ENCODE measurements at places on chromosomes 12 and 14.
A peak's percentile ranks its signal among the peaks of the same experiment; 100 is the strongest.

GRCh38 chr12:130849561-130850417 is 10.7 kb upstream of the STX2 start:
- no peak for DNase-seq

GRCh38 chr14:56131004-56131864 is 13.0 kb downstream of the PELI2 start:
- DNase-seq: no peak

DNA sequence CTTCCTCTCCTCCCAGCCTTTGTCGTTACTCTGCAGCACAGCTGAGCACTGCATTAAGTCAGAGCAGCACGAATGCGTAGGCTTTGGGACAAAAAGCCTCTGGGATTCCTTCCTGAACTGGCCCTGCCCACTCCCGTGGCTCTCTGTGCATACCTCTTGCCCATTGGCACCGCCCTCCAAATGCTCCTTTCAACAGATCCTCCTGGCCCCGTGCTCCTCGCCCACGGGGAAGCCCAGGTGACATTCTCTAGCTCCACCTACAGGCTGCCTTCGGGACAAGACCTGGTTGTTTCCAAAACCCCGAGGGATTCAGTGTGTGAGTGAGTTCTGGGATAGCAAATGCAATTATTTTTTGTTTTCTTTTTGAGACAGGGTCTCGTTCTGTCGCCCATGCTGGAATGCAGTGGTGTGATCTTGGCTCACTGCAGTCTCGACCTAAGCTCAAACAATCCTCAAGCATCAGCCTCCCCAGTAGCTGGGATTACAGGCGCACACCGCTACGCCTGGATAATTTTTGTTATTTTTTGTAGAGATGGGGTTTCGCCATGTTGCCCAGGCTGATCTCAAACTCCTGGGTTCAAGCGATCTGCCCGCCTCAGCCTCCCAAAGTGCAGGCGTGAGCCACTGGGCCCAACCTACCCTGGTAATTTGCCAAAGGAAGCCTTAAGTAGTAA is 17.9 kb upstream of the TDRD9 start:
- DNase-seq: peak; percentile 3

DNA sequence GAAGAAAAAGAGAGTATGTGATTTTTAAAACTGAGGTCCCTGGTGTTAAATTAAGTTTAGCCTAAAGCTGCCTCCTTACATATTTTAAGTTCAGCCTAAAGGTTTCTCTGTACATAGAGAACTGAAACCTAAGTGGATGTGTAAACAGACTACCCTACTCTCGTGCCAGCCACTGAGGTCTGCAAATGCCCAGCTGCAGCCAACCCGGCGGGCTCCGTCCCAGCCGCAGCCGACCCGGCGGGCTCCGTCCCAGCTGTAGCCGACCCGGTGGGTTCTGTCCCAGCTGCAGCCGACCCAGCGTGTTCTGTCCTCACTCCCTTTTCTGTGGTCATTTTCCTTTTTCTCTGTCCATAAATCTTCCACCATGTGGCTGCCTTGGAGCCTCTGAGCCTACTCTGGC is 97.2 kb upstream of the SFSWAP start:
- DNase-seq: no peak

DNA sequence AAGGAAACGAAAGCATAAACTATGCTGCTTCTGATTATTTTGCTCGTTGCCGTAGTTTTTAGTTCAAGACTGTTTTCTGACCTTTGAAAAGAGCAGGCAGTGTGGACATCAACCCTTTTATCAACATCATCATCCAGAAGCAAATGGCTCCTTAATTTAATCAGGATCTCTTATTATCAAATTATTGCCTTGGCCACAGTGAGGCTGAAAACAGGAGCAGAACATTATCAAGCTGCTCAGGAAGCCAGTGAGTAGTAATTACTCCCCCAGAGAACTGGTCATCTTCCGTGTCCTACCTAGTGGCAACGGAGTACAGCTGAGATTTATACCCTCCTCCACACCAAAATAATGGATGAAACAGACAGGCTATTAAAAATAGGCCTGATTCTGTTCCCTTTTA is 2.2 kb upstream of the DIABLO start:
- DNase-seq: no peak

DNA sequence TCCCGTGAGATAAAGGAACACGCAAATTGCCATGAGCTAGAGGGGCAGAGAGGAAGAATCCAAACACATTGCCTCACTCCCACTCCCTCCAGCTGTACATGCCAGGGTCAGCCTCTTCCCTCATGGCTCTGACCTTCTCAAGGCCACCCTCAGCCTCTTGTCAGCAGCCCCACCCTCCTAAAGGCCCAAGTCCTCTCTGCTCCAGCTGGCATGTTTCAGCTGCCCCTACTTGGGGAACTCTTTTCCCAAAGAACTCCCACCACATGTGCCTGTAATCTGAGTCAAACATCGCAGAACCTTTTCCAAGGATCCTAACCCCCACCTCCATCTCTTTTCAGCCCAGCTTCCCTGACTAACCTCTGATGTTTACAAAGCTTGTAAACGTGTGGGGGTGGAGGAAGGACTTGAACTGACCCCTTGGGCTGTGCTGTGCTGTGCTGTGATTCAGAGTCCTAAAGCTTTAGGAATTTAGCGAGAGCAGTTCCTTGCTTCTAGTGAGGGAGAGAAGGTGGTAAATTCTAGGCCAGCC is 7.3 kb upstream of the CACNB3 start:
- peak; percentile 78 for DNase-seq

GRCh38 chr14:65170318-65170717 is 68.0 kb upstream of the MAX start:
- no peak for DNase-seq

GRCh38 chr14:80354860-80355581 is 143.7 kb upstream of the DIO2 start:
- DNase-seq: no peak

Data from AG04449 (cell line).